Daoy (cell line): ENCODE measurements at places on chromosomes 3 and 15.
A peak's percentile ranks its signal among the peaks of the same experiment; 100 is the strongest.

GRCh38 chr3:14803981-14804834, 14.6 kb upstream of the FGD5 start:
- no peak for DNase-seq

GRCh38 chr15:33655488-33655887, 312.8 kb upstream of the CHRM5 start:
- DNase-seq, result no peak

GRCh38 chr15:86021281-86022264, 58.1 kb upstream of the AGBL1 start:
- peak; percentile 40 for DNase-seq

GRCh38 chr15:67606742-67607141, 64.2 kb downstream of the MAP2K5 start:
- no peak for DNase-seq

- no peak for DNase-seq
Measured at GRCh38 chr3:126445506-126445905, 30.2 kb downstream of the ZXDC start.

DNA sequence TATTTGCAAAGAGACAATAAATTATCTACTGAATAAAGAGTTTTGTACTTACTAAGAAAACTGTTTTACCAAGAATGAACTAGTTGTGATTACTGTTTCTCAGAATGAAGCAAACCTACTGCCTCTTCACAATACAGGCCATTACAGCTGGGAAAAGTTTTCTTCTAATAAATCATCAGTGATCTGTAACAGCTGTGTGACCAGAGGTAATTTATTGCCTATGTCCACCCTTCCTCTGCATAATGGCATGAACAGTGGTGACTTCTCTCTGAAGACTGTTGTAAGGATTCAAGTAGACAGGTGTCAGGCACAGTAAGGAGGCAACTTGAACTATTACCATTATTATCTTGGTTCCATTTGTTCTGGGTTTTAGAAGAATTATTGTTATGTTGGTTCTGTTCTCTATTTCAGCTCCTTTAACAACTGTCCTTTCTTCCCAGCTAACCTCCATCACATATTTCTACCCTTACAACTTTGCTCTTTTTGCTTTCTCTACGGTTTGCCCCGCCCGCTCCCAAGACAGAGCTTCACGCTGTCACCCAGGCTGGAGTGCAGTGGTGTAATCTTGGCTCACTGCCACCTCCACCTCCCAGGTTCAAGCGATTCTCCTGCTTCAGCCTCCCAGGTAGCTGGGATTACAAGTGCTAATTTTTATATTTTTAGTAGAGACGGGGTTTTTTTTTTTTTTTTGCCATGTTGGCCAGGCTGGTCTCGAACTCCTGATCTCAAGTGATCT, 51.5 kb downstream of the PRKAR2A start:
- DNase-seq, result no peak

DNA sequence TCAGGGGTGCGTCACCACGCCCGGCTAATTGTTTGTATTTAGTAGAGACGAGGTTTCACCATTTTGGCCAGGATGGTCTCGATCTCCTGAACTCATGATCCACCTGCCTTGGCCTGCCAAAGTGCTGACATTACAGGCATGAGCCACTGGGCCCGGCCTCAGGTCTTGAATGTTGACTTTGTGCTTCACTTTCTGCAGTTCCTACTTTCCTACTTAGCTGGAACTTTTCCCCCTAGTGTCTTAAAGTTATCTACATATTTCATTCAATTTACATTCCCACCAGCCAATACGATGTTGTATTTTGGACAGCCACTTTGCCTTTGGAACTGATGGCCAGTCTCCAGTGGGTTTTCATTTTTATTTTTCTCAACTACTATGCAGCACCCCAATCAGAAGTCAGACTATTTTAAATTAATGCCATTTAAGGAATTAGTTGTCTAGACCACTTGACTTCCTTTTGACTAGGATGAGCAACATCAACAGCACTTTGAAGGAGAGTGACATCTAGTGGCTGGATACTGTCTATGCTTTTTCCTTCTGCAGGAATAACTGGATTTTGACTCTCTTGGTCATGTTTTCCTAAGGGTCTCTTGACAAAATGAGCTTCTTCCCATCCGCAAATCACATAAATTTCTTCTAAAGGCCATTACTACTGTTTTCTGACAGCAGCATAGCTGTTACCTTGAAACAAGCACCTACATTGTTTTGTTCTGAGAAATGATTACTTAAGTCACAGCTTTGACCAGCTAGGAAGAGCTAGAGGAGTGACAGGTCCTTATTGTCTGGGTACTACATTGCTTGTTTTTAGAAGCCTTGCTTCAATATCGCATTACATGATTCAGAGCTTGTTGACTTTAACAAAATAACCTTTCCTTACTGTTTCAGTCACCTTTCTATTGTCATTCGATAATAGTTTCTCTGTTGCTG, 140.2 kb downstream of the ITPR1 start:
- peak; percentile 30 for DNase-seq

DNA sequence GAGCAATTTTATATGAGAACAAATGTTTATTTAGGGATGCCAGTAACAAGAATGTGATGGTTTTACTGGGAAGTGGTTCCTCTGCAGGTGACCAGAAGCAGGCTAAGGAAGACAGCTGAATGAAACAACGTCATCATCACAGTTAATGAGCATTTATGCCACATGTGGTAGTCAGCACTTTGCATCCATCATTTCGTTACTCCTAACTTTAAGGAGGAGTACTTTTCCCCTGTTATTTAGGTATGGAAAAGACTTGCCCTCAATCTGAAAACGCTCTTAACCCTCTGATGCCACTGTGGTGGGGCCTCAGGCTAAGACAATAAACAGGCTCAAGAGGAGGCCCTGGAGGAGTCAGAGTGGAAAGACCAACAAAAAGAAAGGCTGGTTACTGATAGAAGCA, 31.2 kb downstream of the INTS14 start:
- no peak for DNase-seq

DNA sequence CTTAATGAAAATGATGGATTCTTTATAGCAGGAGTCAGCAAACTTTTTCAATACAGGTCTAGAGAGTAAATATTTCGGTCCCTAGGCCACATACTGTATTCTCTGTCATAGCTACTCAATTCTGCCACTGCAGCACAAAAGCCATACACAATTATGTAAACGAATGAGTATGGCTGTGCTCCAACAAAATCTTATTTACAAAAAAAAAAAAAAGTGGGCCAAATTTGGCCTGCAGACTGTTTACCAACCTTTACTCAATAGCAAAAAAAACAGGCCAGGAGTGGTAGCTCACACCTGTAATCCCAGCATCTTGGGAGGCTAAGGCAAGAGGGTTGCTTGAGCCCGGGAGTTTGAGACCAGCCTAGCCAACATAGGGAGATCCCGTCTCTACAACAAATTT, 41.1 kb downstream of the TTBK2 start:
- DNase-seq, result no peak

DNA sequence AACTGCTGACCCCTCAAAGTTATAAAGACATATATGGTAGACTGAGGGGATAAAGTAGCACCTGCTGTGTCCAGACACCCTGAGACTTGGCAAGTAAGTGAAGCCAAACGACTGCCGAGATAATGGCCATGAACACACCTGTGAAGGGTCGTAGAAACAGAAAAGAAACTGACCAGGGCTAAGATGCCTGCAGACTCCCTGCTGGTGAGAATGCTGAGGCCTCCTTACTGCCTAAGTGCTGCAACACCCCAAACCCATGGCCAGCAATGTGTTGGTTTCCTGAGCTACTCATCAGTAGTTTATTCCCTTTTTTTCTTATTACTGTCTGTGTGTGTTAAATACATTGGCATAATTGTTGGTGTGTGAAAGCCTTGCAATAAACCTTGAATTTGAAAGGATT, 233.8 kb downstream of the ZNF385D start:
- no peak for DNase-seq

DNA sequence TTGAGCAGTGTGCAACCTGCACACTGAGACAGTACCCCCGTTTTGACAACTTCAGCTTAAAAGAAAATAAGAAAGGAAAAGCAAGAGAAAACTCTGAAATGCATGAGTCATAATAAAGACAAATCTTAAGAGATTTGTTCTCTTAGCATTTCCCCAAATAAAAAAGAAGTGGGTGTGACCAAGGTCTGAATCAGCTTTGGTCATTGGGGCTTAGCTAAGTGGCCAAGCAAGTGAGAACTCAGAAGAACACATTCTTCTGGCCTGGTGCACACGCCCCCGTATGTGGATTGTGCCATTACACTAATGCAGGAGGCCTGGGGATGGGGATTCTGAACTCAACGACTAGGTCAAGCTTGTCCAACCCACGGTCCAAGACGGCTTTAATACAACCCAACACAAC, 56.9 kb upstream of the PDZRN3 start:
- no peak for DNase-seq

GRCh38 chr3:192514754-192515663, 212.3 kb downstream of the FGF12 start:
- DNase-seq, result peak; percentile 49

DNA sequence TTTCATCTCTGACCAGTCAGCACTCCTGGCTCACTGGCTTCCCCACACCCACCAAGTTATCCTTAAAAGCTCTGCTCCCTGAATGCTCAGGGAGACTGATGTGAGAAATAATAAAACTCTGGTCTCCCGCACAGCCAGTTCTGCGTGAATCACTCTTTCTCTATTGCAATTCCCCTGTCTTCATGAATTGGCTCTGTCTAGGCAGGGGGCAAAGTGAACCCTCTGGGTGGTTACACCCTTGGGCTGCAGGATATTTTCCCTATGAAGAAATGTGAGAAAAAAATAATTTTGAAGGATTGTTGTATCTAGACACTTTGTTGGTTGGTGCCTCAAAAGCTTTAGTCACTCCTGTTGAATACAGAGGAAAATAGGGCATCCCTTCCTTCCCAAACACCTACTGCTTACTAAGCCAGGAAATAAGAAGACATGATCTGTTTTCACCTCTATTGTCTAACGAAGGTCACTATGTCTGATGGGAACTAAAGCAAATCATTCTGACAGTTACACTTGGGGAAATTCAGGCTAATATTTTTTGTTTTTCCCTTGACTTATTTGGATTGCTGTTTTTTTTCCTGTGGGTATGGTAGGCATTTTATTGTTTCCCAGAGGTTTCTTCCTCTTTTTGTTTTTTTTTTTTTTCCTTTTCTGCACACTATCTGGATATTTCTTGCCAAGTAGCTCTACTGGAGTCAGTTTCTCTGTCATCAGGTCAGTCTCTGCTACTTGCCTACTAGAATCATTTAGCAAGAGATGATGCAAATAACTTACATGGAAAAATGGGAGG, 15.3 kb upstream of the TNFSF10 start:
- DNase-seq, result no peak

- DNase-seq, result no peak
Measured at GRCh38 chr3:120468635-120469295, 18.0 kb upstream of the FSTL1 start.

- DNase-seq, result no peak
Measured at GRCh38 chr15:37045859-37046740, 54.2 kb downstream of the MEIS2 start.

DNA sequence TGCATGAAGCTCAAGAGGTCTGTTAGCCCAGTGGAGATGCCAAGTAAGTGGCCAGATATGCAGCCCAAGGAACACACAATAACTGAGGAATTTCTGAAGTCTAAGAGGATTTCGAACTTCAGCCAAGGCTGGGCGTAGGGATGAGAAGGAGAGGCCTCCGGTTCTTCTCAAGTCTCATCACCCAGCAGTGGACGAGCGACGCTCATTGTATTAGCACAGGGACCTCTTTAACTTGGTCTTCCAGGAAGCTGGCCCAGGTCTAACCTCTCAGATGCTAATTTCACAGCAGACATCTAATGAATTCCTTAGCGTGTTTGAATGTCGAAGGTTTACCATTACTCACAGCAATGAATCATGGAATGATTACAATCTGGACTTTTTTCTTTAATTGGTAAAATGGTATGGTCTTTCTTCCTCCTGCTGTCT, 85.0 kb downstream of the HES1 start:
- DNase-seq, result no peak

GRCh38 chr3:126954141-126954842, 28.6 kb upstream of the PLXNA1 start:
- DNase-seq, result peak; percentile 41

DNA sequence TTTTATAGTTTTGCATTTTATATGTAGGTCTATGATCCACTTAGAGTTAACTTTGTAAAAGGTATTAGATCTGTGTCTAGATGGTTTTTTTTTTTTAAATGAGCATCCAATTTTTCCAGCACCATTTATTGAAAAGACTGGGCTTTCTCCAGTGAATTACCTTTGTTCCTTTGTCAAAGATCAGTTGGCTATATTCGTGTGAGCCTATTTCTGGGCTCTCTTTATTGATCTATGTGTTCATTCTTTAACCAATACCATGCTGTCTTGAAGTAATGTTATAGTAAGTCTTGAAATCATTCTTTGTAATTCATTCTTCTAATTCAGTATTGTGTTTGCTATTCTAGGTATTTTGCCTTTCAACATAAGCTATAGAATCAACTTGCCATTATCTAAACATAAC, 165.4 kb upstream of the ARPP21 start:
- no peak for DNase-seq

- no peak for DNase-seq
Measured at GRCh38 chr3:30970183-30970582, 75.7 kb upstream of the GADL1 start.

DNA sequence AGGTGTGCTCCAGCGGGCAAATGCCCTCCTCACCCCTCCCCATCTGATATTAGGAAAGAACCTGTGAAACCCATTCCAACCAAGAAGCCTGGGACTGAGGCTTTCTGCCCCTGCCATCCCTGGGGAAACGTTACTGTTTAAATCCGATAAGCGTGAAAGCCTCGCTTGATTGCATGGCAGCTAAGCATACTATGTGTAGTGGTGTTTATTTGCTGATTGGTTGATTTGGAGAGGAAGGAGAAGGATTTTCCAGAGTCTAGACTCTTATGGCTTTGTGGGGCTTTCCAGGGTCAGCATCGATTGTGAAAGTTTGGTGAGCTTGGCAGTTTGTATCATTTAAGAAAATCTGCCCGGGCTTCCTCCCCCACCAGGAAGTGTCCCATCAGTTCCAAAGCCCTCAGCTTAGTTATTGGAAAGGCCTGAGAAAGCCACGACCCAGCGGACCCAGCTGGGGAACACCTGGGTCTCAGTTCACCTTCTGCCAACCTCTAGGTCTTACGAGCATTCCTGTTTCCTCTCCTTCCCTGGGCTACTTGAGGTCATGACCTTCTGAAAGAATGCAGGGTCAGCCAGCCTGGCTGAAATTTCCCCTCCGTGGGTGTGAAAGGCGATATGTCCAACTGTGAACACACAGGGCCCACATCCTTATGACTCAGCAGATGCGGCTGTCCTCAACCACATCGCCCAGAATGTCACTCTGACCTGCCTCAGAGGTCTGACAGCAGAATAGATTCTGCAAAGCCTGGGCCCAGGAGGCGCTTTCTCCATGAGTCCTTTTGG, 62.8 kb upstream of the HERC1 start:
- DNase-seq, result peak; percentile 72

DNA sequence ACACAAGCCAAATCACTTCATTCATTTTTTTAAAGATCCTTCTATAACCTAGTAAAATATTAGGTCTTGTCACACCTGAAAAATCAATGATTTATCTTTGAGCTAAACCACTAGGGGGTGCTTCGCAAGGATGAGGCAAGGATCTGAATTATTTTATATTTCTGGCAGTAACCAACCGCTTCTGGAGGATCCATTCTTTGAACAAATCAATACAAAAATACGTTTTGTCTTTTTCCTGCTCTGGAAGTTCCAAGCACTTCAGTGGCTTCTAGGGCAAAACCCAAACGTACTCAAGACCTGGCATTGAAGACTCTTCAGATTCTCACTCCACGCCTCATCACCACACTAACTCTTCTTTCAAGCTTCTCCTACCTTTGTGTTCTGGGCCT, 486 bp downstream of the LSG1 start:
- no peak for DNase-seq
